ENCODE measurements at places on chromosomes 3 and 15.

DNA sequence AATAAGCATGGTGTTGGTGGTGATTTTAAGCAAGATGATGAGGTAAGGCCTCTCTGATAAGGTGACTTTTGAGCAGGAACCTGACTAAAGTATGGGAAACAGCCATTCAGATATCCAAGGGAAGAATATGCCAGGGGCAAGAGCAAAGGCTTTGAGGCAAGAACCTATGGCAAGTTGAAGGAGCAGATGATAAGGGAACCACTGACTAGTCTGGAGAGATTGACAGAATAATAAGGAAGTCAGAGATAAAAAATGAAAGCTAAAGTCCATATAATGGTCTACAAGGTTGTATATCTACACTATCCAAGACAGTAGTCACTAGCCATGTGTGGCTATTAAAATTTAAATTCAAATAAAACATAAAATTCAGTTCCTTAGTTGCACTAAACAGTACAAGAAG is 2.5 kb upstream of the C3orf38 start:
- no peak for DNase-seq

DNA sequence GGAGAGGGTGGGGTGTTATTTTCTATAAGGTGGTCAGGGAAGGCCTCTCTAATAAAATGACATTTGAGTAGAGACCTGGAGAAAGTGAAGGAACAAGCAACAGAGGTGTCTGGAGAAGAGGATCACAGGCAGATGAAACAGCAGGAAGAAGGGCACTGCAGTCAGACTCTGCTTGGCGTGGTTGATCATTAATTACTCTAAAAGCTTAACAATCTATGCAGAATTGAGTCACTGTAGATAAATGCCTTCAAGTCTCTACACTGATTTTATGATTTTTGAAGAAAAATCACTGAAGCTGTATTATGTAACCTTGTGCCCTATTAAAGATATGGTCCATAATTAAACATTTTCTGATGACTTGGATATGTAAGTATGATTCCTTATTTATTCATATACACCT is 114.2 kb downstream of the TNIK start:
- DNase-seq: no peak

DNA sequence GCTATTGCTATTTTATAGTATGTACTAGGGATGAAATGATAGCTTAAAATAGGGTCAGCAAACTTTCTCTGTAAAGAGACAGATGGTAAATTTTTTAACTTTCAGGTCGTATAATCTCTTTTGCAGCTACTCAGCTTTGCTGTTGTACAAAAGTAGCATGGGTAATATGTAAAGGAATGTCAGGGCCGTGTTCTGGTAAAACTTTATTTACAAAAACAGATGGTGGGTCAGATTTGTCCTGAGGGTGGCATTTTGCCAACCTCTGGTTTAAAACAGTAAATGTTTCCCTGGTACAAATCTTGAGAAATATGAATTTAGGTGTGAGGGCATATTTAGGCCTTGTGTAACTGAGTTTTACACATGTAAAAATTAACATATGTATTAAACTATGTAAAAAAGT is 18.6 kb downstream of the NMD3 start:
- DNase-seq: no peak

DNA sequence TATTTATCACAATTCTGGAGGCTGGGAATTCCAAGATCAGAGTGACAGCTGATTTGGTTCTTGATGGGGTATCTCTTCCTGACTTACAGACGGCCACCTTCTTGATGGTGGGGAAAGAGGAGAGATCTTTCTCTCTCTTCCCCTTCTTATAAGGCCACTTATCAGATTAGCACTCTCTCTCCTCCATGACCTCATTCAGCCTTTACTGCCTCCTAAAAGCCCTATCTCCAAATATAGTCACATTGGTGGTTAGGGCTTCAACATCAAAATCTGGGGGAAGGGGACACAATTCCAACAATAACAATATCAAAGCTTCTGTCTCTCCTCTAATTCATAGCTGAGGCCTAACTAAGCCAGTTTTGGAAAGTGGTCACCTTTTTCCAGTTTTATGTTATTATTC is 91.7 kb upstream of the MBNL1 start:
- no peak for DNase-seq

DNA sequence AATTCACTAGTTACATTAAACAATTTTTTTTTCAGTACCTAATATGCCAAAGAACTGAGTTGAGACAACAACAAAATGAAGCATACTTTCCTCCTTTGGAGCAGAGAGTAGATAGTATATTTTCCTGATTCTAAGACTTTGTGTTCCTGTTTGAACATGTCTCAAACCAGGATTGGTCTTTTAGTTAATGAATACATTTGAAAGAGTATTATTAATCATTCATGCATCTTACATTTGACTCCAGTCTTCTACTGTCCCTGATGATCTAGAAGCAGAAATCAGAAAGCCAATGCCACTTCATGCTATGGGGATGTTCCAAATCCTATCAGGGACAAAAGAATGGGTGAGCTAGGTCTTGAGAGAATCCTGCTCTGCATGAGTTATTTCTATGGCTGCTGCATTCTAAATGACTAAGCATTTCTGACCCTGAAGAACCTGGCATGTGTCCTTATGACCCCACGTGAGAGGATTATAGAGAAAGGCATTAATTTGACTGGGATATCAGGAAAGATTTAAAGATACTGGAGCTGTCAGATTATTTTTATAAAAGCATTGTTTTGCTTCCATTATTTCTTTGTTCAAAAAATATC is 32.9 kb upstream of the MBNL1 start:
- no peak for DNase-seq

DNA sequence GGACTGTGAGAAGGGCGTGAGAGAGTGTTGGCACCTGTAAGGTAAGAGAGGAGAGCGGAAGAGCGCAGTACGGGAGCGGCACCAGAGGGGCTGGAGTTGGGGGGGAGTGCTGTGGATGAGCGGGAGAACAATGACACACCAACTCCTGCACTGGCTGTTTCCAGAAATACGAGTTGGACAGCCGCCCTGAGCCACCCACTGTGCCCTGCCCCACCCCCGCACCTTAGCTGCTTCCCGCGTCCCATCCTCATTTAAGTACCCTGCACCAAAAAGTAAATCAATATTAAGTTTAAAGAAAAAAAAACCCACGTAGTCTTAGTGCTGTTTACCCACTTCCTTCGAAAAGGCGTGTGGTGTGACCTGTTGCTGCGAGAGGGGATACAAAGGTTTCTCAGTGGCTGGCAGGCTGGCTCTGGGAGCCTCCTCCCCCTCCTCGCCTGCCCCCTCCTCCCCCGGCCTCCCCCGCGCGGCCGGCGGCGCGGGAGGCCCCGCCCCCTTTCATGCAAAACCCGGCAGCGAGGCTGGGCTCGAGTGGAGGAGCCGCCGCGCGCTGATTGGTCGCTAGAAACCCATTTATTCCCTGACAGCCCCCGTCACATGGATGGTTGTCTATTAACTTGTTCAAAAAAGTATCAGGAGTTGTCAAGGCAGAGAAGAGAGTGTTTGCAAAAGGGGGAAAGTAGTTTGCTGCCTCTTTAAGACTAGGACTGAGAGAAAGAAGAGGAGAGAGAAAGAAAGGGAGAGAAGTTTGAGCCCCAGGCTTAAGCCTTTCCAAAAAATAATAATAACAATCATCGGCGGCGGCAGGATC is at the start of gene SOX2:
Gene SOX2 (plus strand): TSS at position 601 of the 811 bp plus-strand sequence. CDS start 436 bp downstream, outside the sequence.
- DNase-seq: peak; percentile 81

- no peak for DNase-seq
Observed at GRCh38 chr3:58979840-58980239, 70.0 kb downstream of the CFAP20DC start.

- no peak for DNase-seq
Observed at GRCh38 chr3:163538387-163538786, 1539.9 kb downstream of the SI start.

- DNase-seq: peak; percentile 90
Observed at GRCh38 chr3:13461169-13462124, 18.7 kb upstream of the HDAC11 start.

DNA sequence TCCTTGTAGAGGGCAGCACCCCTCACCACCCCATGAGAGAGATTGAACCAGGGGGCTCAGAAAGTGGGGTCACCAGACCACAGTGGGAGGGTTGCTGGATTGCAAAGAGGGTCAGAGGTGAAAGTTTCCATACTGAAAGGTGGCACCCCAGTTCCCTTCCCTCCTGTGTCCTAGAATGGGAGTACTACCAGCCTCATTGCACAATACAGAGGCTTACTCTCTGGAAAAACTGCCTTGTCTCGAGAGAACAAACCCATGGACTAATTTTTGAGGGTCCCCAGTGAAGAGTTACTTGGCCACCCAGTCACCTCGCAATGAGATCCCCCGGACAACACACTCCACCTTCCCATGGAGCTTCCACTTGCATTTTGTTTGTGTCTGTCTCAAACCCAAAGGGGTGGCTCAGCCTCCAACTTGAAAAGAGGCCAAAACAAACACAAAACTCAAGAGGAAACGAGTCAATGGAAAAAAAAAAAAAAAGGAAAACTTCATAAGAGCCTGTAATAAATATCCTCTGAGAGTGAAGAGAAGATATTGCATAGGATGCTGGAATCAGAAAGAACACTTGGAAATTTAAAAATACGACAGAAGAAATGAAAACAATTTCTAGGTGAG is 18.6 kb downstream of the MESP2 start:
- DNase-seq: peak; percentile 2

DNA sequence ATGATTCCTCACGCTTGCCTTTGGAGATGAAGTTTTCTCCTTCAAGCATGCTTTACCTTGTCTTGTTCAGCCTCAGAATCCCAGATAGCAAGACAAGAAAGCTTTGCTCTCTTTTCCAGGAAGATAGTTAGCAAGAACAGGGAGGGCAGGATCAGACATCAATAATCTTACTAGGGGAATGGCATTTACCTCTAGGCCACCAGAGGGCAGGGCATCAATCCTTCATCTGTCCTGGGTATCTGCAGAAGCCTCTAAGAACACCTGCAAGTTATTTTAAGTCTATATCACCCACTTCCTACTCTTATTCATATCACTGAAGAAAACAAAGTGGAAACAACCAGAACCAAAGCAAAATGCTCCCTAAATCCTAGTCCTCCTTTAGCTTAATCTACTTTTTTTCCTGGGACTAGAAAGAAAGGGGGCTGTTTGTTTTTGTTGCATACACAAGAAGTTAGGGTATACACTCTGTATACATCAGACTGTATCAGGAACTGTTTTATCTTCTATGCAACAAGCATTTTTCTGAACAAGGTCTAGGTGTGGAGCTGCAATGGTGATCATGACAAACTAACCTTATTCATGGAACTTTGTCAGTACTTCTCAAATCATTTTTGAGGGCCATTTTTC is 862.5 kb downstream of the CADM2 start:
- DNase-seq: no peak

DNA sequence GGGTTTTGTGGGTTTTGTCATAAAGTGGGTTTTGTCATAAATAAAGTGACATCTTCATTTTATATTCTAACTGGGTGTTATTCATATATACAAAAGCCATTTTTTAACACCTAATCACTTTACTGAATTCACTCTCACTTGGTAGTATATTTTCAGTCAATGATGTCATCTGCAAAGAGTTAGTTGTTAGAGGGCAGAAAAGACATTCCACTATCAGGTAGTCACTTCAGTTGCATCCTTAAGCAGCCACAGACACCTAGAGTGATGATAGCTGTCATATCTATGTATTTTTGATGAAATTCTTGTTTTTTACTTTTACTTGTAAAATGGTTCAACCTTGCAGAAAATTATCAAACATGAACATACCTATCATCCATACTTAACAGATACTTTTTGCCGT is 89.0 kb downstream of the DHX36 start:
- no peak for DNase-seq

DNA sequence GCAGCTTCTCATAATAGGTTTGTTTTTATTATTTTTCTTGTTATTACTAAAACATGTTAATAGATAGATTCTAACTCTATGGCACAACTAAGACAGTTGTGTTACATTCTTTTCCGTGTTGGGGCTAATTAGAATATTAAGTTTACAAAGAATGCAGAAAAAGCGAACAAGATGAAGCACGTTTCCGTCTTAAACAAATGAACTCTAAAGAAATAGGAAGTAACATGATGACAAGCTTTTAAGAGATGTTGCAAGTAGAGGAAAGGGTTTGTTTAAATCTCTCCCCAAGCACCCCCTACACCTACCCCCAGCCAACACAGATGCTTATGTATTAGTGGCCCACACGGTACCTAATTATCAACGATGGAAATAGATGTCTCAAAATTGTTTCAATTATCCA is 207.1 kb downstream of the TP63 start:
- no peak for DNase-seq

- no peak for DNase-seq
Observed at GRCh38 chr3:123745184-123745855, 138.8 kb downstream of the MYLK start.

GRCh38 chr3:128824132-128824850 is 55.1 kb upstream of the ACAD9 start:
- DNase-seq: no peak

- no peak for DNase-seq
Observed at GRCh38 chr3:4656626-4657328, 163.6 kb downstream of the ITPR1 start.

DNA sequence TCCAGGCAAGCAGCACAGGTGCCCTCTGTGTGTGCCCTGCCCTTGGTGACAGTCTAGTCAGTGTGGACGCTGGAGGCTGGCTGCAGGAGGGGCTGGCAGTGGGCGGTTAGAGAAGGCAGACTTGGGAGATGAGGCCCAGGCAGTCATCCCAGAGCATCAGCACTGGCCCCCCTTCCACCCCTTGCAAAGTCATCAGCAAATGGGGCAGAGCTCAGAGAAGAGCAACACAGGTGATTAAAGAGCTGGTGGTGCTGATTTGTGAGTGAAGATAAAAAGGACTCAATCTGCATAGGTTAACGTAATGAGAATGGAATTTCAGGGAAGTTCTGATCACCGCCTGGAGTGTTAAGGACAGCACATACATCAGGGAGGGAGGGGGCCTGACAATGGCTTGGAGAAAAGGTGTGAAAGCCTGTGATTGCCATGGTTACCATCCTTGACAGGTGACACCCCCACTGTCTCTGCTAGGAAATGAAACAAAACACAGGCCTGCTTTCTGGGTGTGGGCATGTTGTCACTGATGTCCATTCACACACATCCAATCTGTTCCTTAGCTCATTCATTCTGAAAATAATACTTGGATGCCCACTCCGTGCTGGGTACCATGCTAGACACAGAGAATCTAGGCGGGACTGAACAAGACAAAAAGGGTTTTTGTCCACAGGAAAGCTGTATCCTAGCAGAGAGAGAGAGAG is 269.6 kb upstream of the ST8SIA2 start:
- no peak for DNase-seq

- no peak for DNase-seq
Observed at GRCh38 chr3:113132571-113132996, 78.8 kb upstream of the BOC start.

- DNase-seq: no peak
Observed at GRCh38 chr15:85120351-85121113, 138.9 kb downstream of the PDE8A start.

- no peak for DNase-seq
Observed at GRCh38 chr15:71136159-71136783, 21.0 kb downstream of the THSD4 start.

DNA sequence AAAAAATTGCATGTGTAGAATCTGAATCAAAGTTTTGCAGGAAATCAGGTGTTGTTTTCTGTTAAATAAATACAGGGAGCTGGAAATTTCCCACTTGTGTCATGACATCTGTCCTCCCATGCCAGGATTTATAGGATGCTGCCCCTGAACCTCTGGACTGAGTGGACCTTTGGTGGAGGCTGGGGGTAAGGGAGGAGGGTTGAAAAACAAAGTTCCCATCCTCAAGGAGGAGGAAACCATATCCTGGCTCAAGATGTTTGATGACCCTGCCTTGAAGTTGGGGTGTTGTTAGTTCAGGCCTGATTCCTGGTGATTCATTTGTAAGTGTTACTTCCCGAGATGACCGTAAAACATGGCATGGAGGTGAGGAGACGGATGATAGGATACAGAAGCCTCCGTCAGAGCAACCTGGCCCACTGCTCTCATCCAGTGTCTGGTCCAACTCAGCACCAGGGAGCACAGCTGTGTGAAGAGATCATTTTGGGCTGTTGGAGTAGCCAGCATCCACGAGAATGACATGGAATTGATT is 223.6 kb downstream of the CACNA2D3 start:
- DNase-seq: no peak

Data from spleen (tissue), 13 donors.